Bone marrow (tissue), 2 donors: ENCODE measurements at places on chromosomes 6 and 20.

GRCh38 chr6:137216106-137216505, 3.1 kb downstream of the IFNGR1 start:
- DNase-seq = no peak

DNA sequence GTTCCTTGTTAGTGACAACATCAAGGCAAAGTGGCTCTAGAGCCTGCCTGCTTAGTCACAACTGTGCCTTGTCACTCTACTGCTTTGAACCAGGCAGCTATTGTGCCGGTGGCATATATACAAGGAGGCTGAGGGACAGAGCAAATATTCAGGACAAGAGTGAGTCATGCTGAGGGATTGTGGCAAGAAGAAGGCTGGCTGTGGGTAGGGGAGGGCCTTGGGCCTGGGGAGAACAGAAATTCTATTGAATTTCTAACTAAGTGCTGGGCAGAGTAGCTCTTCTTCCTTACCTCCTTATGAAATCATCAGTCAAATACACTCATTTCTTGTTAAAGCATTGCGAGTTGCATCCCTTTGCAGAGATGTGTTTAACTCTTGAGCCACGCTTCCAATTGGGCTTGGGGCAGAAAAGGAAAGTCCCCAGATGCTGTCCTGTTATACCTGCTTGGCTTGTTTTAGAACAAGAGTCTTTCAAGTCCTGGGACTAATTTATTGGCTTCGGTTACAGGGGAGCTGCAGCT, 59.7 kb downstream of the PFDN4 start:
- DNase-seq = no peak

- DNase-seq = no peak
Observed at GRCh38 chr6:168158213-168158979, 79.4 kb upstream of the FRMD1 start.

DNA sequence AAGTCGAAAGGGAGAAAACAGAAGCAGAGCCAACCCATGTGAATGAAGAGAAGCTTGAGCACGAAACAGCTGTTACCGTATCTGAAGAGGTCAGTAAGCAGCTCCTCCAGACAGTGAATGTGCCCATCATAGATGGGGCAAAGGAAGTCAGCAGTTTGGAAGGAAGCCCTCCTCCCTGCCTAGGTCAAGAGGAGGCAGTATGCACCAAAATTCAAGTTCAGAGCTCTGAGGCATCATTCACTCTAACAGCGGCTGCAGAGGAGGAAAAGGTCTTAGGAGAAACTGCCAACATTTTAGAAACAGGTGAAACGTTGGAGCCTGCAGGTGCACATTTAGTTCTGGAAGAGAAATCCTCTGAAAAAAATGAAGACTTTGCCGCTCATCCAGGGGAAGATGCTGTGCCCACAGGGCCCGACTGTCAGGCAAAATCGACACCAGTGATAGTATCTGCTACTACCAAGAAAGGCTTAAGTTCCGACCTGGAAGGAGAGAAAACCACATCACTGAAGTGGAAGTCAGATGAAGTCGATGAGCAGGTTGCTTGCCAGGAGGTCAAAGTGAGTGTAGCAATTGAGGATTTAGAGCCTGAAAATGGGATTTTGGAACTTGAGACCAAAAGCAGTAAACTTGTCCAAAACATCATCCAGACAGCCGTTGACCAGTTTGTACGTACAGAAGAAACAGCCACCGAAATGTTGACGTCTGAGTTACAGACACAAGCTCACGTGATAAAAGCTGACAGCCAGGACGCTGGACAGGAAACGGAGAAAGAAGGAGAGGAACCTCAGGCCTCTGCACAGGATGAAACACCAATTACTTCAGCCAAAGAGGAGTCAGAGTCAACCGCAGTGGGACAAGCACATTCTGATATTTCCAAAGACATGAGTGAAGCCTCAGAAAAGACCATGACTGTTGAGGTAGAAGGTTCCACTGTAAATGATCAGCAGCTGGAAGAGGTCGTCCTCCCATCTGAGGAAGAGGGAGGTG, 38.7 kb downstream of the ZBTB2 start:
- DNase-seq = no peak

- DNase-seq = no peak
Observed at GRCh38 chr6:96089173-96089572, 73.4 kb downstream of the FUT9 start.
